Effector memory CD8-positive, alpha-beta T cell (primary cell): ENCODE measurements at places on chromosomes 6 and 20.

DNA sequence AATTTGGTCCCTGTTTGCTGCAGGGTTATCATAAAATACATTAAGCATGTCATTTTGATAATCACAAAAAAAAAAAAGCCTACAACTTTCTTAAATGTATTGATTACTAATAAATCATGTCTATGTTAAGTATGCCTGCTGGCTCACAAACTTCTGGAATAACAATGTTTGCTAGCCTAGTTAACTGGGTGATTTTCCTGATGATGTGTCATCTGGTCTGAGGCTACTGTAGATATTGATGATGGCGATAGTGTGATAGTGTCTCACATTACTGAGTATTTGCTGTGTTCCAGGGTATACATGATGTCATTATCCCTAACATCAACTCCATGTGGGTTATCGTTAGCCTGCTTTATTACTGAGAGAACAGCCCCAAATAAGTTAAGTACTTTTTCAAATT lies 86.2 kb upstream of the VSTM2L start:
- DNase-seq, result no peak

- no peak for DNase-seq
These were observed 107.3 kb downstream of the FOXO3 start for GRCh38 chr6:108667993-108668392.

GRCh38 chr6:104013312-104013971 lies 846.3 kb downstream of the HACE1 start:
- DNase-seq, result no peak

DNA sequence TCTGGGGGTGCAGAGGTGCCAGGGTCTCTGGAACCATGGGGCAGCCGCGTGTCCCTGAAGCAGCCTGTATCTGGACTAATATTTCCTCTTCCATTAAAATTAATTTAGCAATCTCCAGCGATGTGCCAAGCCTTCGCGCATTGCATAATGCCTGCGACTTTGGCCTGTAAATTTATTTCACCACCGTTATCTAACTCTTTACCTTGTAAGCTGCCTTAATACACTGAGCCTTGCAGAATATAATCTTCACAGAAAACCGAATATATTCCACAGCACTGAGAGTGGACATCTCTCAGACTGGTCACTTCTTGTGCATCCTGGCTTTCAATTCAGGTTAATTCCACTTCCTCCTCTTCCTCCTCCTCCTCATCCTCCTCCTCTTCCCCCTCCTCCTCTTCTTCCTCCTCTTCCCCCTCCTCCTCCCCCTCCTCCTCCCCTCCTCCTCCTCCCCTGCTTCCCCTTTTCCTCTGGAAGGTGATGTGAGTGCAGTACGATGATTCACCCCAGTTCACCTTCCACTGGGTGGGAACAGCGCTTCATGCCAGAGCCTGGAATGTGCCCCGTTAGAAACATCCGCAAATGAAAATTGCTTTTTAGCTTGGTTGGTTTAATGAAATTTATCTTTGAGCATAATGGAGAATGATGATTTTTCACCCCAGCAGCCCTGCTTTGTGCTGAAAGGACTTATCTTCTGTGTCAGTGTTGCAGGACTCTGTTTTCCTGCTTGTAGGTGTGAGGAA lies 101.4 kb downstream of the CDH4 start:
- DNase-seq, result no peak

DNA sequence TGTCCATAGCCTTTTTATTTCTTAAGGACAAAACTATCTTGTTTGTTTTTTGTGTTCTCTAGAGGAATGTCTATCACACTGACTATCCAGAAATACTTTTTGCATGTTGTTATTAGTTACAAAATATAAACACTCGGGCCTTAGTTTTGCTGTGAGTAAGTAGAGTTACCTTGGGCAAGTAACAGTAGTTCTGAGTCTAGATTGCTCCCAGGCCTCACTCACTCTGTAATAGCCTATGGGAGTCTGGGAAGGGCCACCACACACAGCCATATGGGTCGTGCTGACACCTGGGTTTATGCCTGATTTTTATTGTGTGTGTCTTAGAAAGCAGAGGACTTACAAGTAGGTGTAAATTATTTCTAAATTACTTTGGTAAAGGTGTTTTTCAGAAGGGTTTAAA lies 185.8 kb downstream of the TMEM242 start:
- DNase-seq, result no peak

- no peak for DNase-seq
These were observed 14.8 kb upstream of the HLA-DRB1 start for GRCh38 chr6:32604434-32604877.

- no peak for DNase-seq
These were observed 17.5 kb upstream of the ZNF831 start for GRCh38 chr20:59145924-59146779.

GRCh38 chr6:34176261-34177031 lies 30.6 kb upstream of the GRM4 start:
- DNase-seq, result no peak

GRCh38 chr6:155498370-155498769 lies 42.7 kb upstream of the NOX3 start:
- DNase-seq, result no peak

DNA sequence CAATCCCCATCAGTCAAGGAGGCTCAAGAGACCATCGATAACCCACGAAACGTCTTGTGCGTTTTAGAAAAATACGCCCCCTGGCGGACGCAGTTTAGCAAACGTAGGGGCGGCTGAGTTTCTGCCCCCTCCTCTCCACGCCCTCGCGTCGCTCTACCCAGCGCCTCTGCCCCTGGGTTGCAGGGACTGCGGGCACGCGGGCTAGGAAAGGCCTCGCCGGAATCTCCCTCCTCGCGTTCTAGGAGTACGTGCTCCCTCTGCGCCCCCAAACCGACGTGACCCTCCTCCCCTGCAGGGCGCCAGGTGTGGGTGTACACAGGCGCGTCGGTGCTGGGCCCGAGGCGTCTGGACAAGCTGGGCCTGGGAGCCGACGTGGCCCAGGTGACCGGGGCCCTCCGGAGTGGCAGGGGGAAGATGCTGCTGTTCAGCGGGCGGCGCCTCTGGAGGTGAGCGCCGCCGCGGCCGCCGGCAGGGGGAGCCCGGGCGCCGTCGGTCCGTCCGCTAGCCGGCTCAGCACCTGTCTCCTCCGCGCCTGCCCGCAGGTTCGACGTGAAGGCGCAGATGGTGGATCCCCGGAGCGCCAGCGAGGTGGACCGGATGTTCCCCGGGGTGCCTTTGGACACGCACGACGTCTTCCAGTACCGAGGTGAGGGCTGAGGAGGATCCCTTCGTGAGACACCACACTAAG lies 5.3 kb downstream of the MMP9 start:
- peak; percentile 68 for DNase-seq

DNA sequence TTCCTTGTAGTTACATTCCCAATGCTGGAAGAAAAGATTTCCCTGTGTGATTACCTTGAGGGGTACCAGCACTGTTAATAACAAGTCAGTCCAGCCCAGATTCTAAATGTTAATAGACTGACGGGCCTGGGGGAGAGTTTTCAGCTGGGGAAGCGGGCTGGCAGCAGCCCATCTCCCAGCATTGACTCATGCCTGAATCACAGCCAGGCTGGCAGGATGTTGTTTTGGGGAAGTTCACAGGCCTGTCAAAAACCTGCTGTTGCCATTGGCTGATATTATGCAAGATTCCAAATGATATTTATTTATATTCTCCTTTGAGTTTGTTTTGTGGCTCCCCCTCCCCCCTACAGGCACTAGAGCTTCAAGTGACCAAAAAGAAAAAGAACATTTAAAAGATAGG lies 213.9 kb upstream of the CNR1 start:
- DNase-seq, result no peak

- DNase-seq, result no peak
These were observed 449.2 kb downstream of the GJA1 start for GRCh38 chr6:121884620-121885019.

DNA sequence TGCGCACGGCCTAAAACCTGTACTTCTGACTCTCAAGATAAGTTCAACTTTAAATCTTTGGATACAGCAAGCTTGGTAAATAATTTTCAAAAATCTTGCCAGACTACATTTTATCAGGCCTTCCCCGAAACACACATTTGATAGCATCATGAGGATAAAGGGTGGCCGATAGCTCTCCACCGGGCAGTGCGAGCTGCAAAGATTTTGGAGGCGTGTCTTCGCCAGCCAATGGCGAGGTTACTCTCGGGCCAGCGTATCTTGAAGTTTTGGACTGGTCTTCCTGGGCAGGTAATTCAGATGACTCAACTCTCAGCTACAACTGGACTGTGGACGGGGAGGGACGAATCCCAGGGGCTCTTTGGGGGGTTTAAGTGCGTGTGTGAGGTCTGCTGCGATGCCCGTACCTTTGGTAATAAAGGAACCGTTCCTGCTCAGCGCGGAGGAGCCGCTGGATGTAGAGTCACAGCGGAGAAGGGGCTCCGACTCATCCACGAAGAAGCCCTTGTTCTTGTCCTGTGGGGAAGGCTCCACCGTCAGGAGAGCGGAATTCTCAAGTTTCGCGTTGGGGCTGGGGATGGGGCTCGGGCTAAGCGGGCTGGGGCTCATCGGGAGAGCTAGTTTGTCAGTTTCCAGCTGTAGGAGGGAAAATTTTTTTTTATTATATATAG lies 75.3 kb downstream of the TNFRSF21 start:
- DNase-seq, result no peak

DNA sequence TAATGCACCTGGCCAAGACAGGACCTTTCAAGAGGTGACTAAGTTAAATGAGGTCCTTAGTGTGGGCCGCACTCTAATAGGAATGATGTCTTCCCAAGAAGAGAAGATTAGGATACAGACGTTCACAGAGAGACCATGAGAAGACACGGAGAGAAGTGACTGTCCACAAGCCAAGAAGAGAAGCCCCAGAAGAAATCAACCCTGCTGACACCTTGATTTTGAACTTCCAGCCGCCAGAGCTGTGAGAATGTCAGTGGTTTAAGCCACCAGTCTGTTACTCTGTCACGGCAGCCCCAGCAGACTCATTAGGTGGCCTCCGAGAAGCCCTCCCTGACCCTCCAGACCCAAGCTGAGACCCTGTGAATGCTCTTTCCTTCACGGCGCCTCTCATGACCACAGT lies 29.5 kb downstream of the NOL4L start:
- DNase-seq, result no peak

GRCh38 chr6:89013438-89013837 lies 50.0 kb upstream of the RNGTT start:
- no peak for DNase-seq

- DNase-seq, result no peak
These were observed 35.6 kb upstream of the LAMP5 start for GRCh38 chr20:9478771-9479170.

- no peak for DNase-seq
These were observed 188.6 kb downstream of the GJA10 start for GRCh38 chr6:90082847-90083246.

- no peak for DNase-seq
These were observed 154.2 kb upstream of the MLN start for GRCh38 chr6:33957892-33958525.

DNA sequence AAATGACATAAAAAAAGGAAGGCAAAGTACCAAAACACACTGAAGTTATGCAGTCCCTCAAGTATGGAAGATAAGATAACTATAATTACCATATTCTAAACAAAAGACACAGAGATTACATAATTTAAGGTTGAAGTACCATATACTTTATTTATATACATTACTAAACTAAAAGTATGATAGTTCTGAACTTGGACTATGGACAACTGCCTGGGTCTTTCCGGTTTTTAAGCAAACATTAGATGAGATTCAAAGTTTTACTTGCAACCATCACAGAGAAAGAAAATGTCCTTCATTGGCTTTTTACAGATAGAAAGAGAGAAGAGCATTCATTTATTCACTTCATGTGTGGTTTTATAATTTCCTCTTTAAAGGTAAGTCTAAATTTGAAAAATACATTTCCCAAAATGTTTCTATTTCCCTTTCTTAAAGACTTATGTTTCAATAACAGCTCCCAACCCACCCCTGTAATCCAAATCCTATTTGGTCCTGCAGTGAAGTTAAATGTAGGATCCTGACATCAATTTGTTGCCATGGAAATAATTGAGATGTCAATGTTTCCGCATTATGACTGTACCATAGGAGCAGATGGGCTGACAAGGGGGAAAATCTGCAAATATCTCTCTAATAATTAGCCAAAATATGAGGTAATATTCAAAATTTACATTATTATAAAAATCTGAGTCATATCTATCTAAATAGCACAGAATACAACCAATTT lies 63.7 kb downstream of the PTPRK start:
- DNase-seq, result no peak

DNA sequence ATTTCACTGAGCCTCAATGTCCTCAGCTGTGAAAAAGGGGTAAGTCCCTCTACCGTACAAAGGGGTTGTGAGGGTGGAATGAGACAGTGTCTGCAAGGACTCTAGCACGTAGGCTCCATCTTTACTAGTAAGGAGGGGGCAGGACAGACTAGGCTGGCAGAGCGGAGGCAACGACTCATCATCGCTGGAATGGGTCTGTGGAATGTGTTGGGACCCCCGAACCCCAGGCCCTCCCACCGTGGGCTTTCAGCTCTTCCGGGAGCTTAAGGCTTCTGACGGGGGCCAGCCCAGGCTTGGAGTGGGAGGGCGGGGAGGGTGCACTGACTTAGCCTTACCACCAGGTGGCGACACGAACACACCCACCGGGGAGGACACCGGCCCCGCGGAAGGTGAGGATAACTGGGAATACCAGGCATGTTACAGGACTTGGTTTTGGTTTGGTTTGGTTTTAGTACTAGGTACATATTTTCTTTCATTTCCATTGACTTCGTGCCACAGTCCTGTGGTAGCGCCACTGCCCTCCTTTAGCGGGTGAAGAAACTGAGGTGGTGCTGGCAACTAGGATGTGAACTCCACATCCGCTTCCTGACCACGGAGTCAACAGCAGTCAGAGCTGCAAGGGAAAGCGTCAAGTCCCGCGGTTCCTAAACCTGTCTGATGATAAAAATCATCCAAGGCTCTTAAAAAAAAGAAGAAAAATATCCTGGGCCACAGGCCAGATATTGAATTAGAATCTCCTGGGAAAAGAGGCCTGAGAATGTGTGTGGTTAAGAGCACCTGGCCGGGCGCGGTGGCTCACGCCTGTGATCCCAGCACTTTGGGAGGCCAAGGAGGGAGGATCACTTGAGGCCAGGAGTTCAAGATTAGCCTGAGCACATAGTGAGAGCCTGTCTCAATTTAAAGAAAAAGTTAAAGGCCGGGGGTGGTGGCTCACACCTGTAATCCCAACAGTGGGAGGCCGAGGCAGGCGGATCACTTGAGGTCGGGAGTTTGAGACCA lies 10.3 kb upstream of the TULP1 start:
- DNase-seq, result peak; percentile 67

- no peak for DNase-seq
These were observed 161.3 kb upstream of the PHACTR1 start for GRCh38 chr6:12555267-12555666.

DNA sequence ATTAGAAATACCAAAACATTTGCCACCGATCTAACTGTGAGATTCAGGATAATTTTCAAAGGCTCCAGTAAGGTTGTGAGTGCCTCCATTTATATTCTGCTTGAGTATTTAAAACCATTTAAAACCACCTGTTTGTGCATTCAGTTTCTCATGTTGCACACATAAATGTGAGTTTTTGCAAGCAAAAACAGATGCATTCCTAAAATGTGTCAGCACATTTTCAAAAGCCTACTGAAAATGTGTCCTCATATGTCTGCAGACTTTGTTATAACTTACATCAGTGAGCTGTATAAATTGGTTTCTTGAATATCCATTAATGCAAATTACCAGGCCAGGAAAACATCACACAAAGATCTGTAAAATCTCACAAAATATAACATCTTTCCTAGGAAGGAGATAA lies 676.6 kb upstream of the EPHA7 start:
- DNase-seq, result no peak
